NCI-H510A treated with DMSO at 0.1 percent for 48 hours (cell line): ENCODE measurements at places on chromosomes 13 and 19.

- DNase-seq: peak; percentile 34
Observed at GRCh38 chr13:80359414-80359777, 18.5 kb upstream of the SPRY2 start.

DNA sequence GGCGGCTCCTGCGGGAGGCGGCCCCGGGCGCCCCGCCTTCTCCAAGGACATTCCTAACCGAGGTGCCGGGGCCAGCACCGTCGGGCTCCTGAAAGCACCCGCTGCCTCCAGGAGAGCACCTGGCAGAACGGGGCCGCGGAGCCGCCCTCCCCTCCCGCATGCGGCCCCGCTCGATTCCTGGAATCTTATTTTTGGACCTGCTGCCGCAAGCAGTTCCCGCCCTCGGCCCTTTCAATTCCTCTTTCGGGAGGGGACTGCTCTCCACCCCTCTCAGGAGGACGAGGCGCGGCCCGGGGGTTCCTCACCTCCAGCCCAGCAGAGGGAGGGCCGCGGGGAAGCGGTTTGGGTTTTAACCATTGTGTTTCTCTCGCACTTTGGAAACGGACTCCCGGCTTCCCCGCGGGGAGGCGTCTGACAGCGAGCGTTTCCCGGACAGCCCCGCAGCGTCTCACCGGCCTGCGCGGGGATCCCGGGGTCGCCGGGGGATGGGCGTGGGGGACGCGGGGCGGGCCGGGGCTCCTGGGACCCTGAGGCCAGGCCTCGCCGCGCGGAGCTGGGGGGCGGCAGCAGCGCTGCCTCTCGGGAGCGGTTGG lies 849 bp downstream of the GAS6 start:
- DNase-seq: no peak

DNA sequence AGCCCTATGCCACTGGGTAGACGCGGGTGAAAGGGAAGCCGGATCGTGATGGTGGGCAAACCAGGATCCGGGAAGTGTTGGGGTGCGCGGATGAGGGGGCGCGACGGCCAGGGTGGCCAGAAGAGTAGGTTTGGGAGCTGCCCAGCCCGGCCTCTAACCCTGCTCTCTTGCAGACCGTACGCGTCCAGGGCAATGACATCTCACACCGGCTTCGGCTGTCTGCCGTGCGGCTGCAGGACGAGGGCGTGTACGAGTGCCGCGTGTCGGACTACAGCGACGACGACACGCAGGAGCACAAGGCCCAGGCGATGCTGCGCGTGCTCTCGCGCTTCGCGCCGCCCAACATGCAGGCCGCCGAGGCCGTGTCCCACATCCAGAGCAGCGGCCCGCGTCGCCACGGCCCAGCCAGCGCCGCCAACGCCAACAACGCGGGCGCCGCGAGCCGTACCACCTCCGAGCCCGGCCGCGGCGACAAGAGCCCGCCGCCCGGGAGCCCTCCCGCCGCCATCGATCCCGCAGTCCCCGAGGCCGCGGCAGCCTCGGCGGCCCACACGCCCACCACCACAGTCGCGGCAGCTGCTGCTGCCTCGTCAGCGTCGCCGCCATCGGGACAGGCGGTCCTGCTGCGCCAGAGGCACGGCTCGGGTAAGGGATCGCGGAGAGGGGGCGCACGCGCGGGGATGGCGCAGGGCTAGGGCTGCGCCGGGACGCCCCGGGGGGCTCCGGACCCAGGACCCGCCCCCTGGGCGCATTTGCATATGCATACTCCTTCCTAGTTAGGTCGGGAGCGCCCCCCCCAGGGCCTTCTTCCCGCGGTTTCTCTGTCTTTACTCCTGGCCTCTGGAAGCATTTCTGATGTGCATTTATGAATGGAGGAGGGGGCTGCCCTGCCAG lies 4.1 kb downstream of the VSTM2B start:
- no peak for DNase-seq

GRCh38 chr19:37513397-37513796 lies 6.7 kb downstream of the ZNF793 start:
- no peak for DNase-seq

- DNase-seq: peak; percentile 66
Observed at GRCh38 chr13:25037057-25037813, 58.7 kb upstream of the PABPC3 start.

DNA sequence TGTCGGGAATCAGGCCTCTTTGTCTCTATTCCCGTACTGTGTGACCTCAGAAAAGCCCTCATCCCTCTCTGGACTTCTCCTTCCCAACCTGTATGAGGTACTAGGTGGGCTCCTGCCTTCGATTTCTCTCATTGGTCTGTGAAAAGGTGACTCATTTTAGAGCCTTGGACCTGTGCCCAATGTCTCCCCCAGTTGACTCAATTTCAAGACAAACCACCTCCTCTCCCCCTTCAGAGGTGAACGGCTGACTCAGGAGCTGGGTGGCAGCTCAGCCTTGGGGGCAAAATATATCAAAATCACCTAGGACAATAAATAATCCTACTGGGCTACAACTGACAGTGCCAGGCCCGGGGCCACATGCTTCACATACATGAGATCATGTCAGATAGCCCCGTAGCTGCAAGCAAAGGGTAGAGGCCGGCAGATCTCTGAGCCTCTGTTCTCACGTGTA lies 630 bp downstream of the COQ8B start:
- no peak for DNase-seq

GRCh38 chr19:16445238-16446107 lies 26.3 kb downstream of the EPS15L1 start:
- DNase-seq: no peak

- peak; percentile 96 for DNase-seq
Observed at GRCh38 chr19:56507446-56508289, at the start of gene ZNF471. Gene ZNF471, plus strand, starts transcription at chr19:56507855. Its CDS starts 3,717 bp downstream, at chr19:56511572.

- no peak for DNase-seq
Observed at GRCh38 chr13:70457474-70457873, 349.2 kb upstream of the KLHL1 start.

DNA sequence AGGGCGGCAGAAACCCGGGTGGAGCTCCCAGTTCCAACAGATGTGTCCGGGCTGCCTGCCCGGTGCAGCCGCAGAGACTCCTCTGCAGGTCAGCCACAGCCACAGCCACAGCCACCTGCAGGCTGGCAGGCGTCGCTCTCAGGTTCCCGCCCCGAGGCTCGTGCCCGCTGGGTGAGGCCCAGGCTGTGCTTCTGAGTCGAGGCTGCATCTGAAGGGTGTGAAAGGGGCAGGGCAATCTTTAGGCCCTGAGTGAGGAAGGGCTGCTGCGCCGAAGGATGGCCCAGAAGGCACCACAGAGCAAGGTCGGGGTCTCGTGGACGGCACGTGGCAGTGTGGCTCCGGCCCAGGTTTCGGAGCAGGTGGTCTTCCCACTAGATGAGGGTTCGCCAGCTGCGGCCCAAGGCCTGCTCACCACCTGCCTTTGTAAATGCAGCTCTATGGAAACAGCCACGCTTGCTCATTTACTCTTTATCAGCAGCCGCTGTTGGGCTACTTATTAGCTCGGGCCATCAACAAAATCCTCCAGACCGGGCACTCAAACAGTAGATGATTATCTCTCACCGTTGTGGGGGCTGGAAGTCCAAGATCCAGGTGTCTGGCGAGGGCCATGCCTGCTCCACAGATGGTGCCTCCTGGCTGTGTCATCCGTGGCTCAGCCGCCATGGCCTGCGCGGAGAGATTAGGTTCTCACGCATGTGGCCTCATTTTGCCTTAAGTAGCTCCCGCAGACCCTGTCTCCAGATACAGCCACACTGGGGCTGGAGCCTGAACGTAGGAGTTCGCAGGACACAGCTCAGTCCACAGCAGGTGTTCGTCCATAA lies 40.3 kb upstream of the TFDP1 start:
- no peak for DNase-seq

DNA sequence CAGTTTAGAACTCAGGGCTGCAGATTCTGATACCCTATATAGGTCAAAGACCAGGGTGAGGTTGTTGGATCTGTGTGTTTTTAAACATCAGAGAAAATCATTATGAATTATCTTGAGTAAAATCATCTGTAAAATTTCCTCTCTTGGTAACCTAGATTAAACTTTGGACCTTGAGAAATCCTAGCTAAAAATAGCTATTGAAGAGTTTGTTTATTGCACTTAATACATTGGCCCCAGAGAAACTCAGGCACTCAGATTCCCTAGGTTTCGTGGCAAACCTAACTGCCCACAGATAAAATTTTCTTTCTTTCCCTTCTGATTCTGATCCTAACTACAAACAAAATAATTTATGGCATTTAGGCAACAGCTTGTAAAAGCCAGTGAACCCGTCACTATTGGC lies 102.3 kb downstream of the GPC6 start:
- no peak for DNase-seq

DNA sequence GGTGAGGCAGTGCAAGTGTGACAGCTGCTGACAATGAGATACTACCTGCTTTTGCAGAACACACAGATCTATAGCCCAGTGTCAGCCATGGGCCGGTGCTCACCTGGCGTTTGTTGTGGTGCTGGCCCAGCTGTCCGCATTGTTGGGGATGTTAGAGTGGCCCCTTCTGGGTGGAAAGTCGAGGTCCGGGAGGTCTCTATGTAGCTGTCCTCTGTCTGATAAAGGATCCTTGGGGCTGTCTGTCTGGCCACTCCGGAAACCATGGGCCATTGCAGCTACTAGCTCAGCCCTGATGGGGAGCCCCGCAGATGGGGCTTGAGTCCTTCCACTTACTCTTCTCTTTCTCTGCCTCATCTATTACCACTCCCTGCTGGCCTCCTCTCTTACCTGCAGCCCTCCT lies 181.5 kb upstream of the TSHZ3 start:
- no peak for DNase-seq
